ENCODE measurements at places on chromosomes 11 and 22.
A peak's percentile ranks its signal among the peaks of the same experiment; 100 is the strongest.

DNA sequence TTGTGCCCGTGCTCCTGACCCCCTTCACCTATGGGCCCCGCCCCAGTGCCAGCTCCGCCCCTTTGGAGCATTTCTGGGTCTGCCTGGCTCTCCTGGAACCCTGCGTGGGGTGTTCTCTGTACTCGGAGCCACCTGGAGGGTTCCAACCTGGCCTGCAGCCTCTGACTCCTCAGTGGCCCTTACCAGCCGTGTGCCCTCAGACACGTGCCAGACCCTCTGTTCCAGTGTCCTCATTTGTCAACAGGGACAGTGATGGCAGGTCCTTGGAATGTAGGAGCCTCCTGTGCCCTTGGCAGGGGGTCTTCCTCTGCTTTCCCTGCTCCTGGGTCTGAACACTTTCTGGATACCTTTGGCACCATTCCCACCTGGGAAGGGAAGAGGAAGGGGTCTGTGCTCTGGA, 96.4 kb downstream of the CACNA1I start:
- no peak for DNase-seq

DNA sequence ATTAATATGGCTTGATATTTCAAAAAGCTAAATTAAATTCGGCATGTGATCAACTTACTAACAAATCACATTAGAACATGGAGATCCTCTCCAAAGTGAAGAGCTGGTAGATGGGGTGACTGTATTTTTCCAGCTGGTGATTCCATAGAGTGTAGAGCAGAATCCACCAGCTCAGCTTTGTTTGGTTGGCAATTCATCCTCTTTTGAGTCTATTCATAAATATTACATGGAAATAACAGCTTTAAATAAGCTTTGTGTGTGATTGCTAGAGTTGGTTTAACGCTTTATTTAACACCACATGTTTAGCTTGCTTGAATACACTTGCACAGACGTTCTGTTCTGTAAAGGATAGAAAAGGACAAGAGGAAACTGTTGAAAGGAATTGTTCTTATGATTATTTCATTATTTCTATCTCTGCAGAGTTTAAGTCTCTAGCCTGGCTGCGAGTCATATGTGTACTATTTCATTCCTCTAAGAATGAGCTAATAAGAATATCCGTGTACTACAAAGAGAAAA, 738.3 kb upstream of the KIRREL3 start:
- DNase-seq: no peak

GRCh38 chr11:75766443-75767227, 1.9 kb upstream of the DGAT2 start:
- no peak for DNase-seq

DNA sequence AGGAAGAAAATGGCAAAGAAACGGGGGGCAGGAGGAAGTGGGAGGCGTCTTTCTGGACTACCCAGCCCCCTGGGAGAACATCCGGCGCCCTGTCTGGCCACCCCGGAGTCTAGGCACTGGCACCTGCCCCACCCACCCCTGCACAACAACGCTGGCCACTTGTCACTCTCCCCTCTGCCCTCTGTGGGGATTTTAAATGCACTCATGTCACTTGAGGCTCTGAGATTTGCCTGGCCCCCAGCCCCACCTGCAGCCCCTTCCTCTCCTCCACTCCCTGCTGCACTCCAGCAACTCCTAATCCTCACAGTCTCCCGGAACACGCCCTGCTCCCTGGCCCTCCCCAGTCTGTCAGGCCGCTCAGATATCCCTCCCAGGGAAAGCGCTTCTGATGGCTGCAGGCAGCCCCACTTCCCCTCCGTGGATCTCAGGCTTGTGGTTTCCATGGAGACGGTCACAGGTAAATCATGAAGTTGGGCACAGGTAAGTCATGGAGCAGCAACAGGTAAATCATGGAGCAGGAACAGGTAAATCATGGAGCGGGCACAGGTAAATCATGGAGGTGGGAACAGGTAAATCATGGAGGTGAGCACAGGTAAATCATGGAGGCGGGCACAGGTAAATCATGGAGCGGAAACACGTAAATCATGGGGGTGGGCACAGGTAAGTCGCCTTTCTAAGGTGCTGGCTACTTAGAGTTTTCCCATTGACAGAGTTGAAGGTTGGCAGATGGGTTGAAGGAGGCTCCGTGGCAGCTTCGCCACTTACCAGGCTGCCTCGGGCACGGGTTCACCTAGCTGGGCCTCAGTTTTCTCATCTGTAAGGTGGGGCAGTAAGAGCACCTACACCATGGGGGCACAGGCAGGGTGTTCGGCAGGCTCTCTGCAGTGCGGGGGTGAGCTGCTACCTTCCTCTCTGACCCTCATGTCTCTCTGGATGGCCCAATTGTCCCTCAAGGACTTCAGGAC, 79.0 kb upstream of the SHISAL1 start:
- DNase-seq: no peak

DNA sequence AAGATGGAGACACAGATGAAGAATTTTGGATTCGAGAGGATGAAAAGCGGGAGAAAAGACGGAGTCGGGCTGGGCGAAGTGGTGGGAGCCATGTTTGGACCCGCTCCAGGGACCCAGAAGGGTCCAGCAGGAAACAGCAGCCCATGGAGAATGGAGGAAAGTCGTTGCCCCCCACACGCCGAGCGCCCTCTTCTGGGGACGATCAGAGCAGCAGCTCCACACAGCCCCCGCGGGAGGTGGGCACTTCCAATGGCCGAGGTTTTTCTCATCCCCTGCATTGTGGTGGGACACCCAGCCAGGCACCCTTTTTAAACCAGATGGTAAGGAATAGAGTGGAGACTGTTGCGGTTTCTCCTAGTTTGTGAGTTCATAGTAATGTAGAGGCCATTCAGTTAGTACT, 22.8 kb upstream of the SLC25A18 start:
- no peak for DNase-seq

- DNase-seq: no peak
Measured at GRCh38 chr22:47341464-47341863, 579.0 kb downstream of the TBC1D22A start.

DNA sequence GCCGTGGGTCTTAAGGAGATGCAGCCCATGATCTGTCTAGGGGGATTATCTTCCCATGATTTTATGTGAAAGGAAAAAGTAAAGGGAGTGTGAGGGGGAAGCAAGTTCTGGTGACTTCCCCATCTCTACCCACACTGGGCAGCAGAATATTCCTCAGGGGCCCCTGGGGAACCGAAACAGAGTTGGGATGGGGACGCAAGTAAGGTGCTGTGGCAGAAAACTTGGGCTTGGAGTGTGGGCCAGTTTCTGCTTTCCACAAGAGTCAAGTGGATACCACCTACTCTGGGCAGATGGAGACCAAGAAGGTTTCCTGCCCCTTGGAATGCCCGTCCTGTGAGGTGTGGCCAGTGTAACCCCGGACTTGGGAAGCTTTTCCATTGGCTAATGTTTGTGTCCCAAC, 64.4 kb downstream of the SGSM3 start:
- no peak for DNase-seq

- DNase-seq: no peak
Measured at GRCh38 chr11:130560781-130561109, 112.3 kb downstream of the ADAMTS15 start.

GRCh38 chr22:34966980-34967565, 98.9 kb upstream of the ISX start:
- peak; percentile 22 for DNase-seq

GRCh38 chr22:24391836-24392217, 35.6 kb upstream of the ADORA2A start:
- DNase-seq: no peak

GRCh38 chr11:32033491-32033890, 57.4 kb upstream of the RCN1 start:
- DNase-seq: no peak

GRCh38 chr22:28856095-28856455, 27.3 kb upstream of the ZNRF3 start:
- DNase-seq: no peak

GRCh38 chr22:45804986-45805325, 133.3 kb downstream of the ATXN10 start:
- no peak for DNase-seq

GRCh38 chr11:114135737-114136151, 76.2 kb downstream of the ZBTB16 start:
- DNase-seq: no peak

DNA sequence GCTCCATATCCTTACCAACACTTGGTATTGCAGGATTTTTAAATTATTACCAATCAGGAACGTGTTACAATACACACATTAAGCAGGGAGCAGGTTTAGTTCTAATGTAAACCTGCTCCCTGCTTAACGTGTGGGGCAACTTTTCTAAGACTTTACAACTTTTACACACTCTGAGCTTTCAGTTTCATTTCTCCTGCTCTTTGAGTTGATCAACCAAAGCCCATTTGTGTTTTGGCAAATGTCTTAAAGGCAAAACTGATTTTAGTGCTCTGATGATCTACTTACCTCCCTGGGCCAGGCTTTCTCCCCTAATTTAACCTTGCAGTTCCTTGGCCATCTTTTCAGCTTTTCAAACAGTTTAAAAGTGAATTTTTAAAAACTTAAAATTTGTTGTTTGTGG, 70.9 kb downstream of the ZBTB44 start:
- DNase-seq: no peak

DNA sequence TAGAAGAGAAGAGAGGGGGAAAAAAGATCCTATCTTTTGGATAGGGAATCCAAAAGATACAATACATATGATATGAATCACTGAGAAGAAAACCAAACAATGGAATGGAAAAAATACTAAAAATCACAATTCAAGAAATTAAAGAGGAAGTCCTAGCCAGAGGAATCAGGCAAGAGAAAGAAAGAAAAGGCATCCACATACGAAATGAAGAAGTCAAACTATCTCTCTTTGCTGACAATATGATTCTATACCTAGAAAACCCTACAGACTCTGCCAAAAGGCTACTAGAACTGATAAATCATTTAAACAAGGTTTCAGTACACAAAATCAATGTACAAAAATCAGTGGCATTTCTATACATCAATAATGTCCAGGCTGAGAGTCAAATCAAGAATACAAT, 91.4 kb downstream of the EFCAB6 start:
- no peak for DNase-seq

DNA sequence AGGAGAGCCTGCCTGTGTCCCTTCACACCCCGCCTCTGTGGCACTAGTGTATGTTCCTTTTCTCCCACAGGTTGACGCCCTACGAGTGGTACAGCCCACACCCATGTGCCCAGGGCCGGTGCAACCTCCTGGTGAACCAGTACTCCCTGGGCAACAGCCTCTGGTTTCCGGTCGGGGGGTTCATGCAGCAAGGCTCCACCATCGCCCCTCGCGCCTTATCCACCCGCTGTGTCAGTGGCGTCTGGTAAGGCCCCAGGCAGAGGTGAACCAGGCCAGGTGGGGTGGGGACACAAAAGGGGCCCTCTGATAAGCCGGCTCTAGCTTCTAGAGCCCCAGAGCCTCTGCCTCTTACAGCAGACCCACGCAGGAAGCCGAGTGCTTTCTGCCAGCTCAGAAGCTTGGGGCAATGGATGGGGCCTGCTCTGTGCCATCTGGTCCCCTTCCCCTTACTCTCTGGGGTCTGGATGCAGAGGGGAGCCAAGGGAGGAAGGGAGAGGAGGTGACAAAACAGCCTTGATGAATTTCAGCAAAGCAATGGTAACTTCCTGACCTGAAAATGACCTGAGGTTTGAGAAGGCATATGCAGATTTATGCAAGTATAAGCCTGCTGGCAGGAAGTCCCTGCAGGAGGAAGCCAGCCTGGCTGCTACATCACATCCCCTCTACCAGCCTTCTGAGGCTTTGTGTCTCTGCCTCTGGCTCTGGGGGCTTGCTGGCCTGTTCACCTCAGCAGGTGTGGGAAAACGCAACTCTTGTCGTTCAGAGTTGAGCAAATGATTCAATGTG, 67.0 kb upstream of the TBCEL start:
- DNase-seq: no peak

- DNase-seq: peak; percentile 9
Measured at GRCh38 chr22:31086703-31087330, 5.7 kb downstream of the SMTN start.

DNA sequence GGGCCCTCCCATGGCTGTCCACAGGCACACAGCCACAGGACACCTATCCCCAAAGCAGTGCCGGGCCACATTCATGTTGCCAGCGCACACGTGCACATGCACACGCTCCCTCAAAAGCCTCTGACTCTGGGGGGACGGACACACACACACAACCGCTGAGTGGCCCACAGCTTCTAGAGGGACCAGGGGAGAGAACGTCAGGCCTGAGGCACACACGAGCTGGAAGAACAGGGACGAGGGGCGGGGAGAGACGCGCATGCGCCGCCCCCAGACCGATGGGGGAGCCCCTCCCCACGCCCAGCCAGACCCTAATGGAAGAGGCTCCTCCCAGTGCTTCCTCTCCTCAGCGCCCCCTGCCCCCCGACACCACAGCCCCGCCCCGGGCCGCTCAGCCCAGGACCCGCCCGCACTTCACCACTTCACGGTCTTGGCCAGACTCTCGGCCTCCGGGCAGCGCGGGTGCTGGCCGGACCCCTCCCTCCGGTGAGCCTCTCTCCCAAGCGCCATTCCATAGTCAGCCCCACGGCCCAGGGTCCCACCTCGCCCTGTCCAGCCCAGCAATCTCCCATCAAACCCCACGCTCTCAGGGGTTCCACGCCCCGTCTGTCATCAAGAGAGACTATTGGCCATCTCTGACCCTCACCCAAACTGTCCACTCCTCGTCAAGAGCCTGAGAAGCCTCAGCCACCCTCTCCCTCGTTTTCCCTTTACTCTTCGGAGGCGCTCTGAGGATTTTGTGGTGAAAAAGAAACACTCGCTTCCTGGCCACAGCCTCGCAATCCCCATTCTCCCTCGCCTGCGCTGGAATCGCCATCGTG, 11.7 kb downstream of the NRXN2 start:
- no peak for DNase-seq

DNA sequence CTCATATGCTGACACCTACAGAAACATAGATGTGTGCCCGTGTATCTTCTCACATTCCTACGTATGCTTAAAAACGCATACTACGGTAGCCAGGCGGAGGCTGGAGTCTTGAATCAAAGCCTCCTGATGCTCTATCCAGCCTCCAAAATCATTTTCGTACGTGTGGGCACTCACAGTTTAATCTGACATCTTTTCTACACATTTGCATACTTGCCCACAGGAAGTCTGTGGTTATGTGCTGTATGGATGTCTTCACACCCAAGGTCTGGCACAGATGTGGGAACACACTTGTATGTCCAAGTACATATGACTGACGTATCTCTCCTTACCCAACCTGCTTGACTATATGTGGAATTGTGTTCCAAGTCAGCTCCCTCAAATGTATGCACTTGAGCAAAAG, 561.8 kb upstream of the CADM1 start:
- no peak for DNase-seq

- DNase-seq: no peak
Measured at GRCh38 chr11:35622070-35622469, 3.8 kb downstream of the FJX1 start.
